ENCODE measurements at places on chromosomes 16 and 17. TPM values are rescaled to one million over a fixed set of nuclear protein-coding genes. Genes with fewer than 3 reads are reported as not detected.

Gene ALOX15
- total RNA-seq: 2.1 TPM

Gene RAC3
- 41.7 TPM for total RNA-seq

Gene CES4A
- 13.9 TPM for total RNA-seq

Gene ATAD5
- total RNA-seq: 5.8 TPM

Gene ABCA3
- total RNA-seq: 12.5 TPM

Gene KRTAP17-1
- total RNA-seq: not detected

Gene CMTM2
- not detected for total RNA-seq

DNA sequence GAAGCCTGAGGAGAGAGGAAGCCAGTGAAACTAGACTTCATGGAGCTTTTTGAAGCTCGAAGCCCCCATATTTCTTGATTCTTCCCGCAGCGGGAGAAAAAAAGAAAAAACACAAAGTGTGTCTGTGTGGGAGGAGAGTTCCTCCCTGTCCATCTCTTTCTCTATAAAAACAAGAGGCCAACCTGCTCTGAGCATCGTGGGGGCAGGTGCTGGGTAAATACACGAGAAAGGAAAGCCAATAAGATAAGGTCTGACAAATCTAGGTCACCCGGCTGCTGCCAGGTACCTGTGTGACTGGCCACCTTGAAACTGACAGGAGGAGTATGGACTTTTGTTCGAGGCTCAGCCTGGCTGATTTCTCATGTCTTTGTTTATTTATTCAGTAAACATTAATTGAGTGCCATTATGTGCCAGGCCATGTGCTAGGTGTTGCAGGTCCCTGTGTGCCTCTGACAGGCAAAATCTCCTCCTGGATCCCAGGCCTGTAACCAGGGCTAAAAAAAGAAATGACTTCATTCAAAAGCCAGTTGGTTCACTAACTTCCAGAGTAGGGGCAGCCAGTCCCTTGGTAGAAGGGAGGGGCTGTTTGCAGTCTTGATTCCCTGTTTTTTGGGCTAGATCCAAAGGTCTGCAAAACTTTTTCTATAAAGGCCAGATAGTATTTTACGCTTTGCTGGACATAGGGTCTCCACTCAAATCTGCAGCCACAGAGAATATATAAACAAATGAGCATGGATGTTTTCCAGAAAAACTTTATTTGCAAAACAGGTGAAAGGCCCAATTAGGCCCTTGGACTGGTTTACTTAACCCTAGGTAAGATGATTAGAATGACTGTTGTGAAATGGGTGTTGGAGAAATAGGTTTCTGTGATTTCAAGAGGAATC, 35.6 kb downstream of the YPEL2 start:
- peaks cover 6% of the 10 kb centered on the region for H3K36me3 ChIP-seq
- no peak for DNase-seq
- H3K4me1 ChIP-seq: peaks cover 59% of the 10 kb centered on the region
- H3K4me3 ChIP-seq: peak overlapping the region; percentile 69

DNA sequence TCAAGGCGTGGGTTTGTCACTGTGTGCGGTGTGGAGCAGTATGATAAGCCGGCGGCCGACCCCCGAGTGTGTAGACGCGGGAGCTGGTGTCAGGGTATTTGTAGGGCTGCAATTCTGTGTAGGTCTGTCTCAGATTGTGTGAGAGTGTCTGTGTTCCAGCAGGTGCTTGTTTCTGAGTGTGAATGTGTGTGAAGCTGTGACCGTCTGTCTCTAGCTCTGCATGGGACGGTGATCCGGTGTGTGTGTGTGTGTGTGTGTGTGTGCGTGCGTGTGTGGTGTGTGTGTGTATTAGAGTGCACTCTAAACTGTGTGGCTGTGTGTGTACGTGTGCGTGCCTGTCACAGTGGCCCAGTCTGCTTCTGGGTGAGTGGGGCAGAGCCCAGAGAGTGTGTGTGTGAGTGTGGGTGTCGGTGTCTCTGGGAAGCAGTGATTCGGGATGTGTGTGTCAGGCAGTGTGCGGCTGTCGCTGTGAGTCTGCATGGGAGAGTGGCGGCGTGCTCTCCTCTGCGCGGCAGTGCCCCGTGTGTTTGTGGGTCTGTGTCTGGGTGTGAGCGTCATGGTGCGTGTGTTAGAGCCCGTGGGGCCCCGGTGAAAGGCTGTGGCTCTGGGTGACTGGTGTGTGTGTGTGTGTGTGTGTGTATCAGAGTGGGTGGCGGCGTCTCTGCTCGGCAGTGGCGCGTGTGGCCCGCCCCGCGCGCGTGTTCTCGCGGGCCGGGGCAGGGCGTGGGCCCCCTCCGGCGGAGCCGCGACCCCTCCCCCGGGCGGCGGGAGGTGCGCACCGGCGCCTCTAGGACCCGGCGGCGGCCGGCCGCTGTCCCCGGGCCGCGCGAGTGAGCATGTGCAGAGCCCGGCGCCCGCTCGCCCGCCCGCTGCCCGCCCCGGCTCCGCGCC, at the start of gene WSCD1:
TSS of gene WSCD1 (plus strand) at position 841 of the 891 bp plus-strand sequence. CDS start 10,280 bp downstream, outside the sequence.
- H3K27me3 ChIP-seq: peaks cover 66% of the 10 kb centered on the region
- peak within 1 kb of the TSS; percentile 82 for H3K27ac ChIP-seq
- DNase-seq: no peak

DNA sequence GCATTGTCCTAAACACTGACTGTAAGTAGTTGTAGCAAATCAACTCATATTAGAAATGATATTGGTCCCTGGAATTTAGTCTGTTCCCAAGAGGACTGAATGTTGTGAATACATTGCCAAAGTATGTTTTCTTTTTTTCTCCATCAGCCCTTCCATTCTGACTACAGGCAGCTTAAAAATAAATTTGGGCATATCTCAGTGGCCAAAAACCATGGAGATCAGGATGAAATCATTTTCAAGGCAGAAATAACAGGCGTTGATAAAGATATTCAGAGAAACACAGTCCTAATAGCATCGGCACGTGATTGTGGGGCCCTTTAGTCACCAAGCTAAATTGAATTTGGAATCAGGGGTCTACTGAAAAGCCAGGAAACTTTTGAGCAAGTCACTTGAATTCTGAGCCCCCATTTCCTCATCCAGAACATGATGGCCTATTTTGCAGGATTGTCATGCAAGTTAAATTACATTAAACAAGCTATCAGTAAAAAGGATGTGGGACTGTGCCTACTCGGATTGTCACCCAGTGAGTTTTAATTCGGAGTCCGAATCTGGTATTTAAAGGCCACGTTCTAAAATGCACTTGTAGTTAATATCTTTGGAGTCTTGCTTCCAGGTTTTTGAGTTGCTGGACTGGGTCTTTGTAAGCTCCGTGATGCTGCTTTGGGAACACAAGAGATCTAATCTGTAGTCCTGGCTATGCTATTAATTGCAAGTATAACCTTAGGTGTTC, 17.1 kb downstream of the HLF start:
- H3K4me1 ChIP-seq: peaks cover 5% of the 10 kb centered on the region
- DNase-seq: no peak
- no peak overlapping the region for H3K4me3 ChIP-seq

GRCh38 chr16:72850021-72850420, 197.9 kb downstream of the ZFHX3 start:
- no peak overlapping the region for H3K27ac ChIP-seq
- no peak for DNase-seq
- peaks cover 15% of the 10 kb centered on the region for H3K36me3 ChIP-seq
- no peak overlapping the region for H3K4me3 ChIP-seq
- H3K4me1 ChIP-seq: peaks cover 54% of the 10 kb centered on the region

GRCh38 chr16:85983606-85984230, 84.8 kb downstream of the IRF8 start:
- no peak overlapping the region for H3K4me3 ChIP-seq
- H3K4me1 ChIP-seq: peaks cover 23% of the 10 kb centered on the region
- H3K27ac ChIP-seq: no peak overlapping the region
- DNase-seq: no peak
- no peaks in the 10 kb centered on the region for H3K36me3 ChIP-seq
- H3K27me3 ChIP-seq: peaks cover 42% of the 10 kb centered on the region

- H3K27ac ChIP-seq: peak overlapping the region; percentile 93
- peaks cover 35% of the 10 kb centered on the region for H3K4me1 ChIP-seq
- H3K4me3 ChIP-seq: peak overlapping the region; percentile 91
- peak; percentile 72 for DNase-seq
- H3K27me3 ChIP-seq: peaks cover 3% of the 10 kb centered on the region
- peaks cover 14% of the 10 kb centered on the region for H3K36me3 ChIP-seq
Measured at GRCh38 chr17:19647697-19648474, 665 bp upstream of the ALDH3A2 start.

- H3K27ac ChIP-seq: no peak within 1 kb of the TSS
Measured at GRCh38 chr16:56589141-56590039, at the start of gene MT3. Gene MT3, plus strand, starts transcription at chr16:56589528. Its CDS starts 63 bp downstream, at chr16:56589591.

DNA sequence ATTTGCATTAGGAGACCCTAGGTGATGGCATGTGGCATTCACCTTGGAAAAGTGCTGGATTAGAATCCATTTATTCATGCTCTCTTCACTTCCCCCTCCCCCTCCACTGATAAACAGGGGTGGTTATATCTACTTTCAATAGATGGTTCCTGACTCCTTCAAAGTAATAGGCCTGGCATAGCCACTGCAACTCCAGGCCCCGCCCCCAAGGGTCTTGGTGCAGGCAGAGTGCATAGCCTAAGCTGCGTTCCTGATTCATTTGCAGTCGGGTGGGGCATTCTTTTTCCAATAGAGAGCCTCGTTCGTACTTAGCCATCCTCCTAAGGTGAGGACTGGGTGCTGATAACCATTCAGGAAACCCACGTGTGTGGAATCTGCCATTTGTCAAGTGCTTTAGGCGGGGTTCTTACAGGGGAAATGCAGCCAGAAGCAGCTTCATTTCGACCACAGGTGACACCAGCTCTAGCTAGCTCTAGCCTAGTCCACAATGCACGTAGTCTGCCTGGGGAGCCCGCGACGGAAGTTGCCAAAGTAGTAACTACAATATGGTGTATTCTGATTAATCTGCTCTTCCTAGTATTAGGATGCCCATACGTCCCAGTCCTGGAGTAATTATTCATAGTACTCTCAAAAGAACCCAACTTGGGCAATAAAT, 11.1 kb downstream of the UBE2O start:
- no peak overlapping the region for H3K27ac ChIP-seq
- DNase-seq: no peak
- H3K4me3 ChIP-seq: no peak overlapping the region
- no peaks in the 10 kb centered on the region for H3K27me3 ChIP-seq
- peaks cover 70% of the 10 kb centered on the region for H3K4me1 ChIP-seq

DNA sequence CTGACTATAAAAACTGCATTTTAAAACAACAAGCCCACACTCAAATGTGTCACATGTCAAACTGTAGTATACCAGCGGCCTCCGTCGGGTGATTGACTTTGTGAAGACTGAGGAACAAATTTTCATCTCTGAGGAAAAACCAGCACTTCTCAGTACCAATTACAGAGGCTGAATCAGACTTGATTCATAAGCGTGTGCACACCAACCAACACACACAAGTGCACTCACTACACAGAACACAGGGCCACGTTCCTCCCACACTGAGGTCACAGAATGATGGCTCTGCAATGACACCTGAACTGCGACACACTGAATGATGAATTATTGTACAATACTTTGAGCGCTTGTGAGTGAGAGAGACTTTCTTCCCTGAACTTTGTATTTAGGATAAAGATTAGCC, 29.6 kb downstream of the XPO6 start:
- H3K4me1 ChIP-seq: peaks cover 26% of the 10 kb centered on the region
- H3K27ac ChIP-seq: no peak overlapping the region
- H3K4me3 ChIP-seq: no peak overlapping the region
- H3K36me3 ChIP-seq: peaks cover 16% of the 10 kb centered on the region
- DNase-seq: no peak

GRCh38 chr17:57570724-57571344, 174.3 kb downstream of the CCDC182 start:
- no peaks in the 10 kb centered on the region for H3K27me3 ChIP-seq
- peaks cover 34% of the 10 kb centered on the region for H3K4me1 ChIP-seq
- peaks cover 20% of the 10 kb centered on the region for H3K36me3 ChIP-seq
- DNase-seq: no peak
- H3K4me3 ChIP-seq: no peak overlapping the region
- H3K27ac ChIP-seq: no peak overlapping the region

GRCh38 chr17:17075125-17075781, 33.0 kb downstream of the MPRIP start:
- peaks cover 20% of the 10 kb centered on the region for H3K36me3 ChIP-seq
- peak overlapping the region; percentile 49 for H3K27ac ChIP-seq
- H3K4me1 ChIP-seq: peaks cover 70% of the 10 kb centered on the region
- H3K4me3 ChIP-seq: no peak overlapping the region
- no peak for DNase-seq

DNA sequence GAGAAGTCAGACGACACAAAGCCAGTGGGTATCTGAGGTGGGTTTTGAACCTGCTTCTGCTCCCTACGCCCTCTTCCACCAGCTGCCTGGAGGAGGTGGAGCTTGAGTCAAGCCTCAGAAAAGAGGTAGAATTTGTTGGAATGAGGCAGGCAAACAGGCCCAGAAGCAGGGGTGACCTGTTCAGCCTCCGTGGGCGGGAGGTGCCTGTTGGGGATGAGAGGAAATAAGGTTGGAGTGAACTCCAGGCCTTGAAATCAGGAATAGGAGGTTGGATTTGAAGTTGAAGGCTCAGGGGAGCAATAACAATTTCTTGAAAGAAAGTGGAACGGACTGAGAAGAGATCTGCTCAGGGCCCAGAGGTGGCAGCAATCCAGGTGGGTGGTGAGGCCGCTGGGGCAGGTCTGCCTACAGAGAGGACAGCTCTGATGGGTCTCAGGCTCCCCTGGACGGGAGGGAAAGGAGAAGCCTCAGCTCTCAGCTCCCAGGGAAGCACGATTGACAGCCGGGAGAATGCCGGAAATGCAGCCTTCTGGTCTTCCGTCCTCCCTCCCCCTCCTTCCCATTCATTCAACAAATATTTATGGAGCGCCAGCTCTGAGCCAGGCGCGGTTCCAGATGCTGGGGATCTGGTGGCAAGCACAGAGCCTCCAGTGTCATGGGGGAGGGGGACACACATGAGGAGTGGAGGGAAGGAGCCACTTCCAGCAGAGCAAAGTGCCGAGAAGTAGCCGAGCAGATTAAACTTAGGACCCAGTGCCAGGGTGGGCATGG, 61.9 kb upstream of the CIBAR2 start:
- H3K27ac ChIP-seq: no peak overlapping the region
- DNase-seq: no peak
- peaks cover 34% of the 10 kb centered on the region for H3K27me3 ChIP-seq
- H3K4me1 ChIP-seq: peaks cover 62% of the 10 kb centered on the region

- H3K4me3 ChIP-seq: no peak overlapping the region
- peaks cover 30% of the 10 kb centered on the region for H3K4me1 ChIP-seq
- no peak for DNase-seq
Measured at GRCh38 chr17:62866471-62866870, 58.4 kb upstream of the MARCHF10 start.

- H3K27me3 ChIP-seq: no peaks in the 10 kb centered on the region
- no peak for DNase-seq
- peaks cover 17% of the 10 kb centered on the region for H3K36me3 ChIP-seq
Measured at GRCh38 chr16:89909777-89910716, 8.6 kb upstream of the MC1R start.

DNA sequence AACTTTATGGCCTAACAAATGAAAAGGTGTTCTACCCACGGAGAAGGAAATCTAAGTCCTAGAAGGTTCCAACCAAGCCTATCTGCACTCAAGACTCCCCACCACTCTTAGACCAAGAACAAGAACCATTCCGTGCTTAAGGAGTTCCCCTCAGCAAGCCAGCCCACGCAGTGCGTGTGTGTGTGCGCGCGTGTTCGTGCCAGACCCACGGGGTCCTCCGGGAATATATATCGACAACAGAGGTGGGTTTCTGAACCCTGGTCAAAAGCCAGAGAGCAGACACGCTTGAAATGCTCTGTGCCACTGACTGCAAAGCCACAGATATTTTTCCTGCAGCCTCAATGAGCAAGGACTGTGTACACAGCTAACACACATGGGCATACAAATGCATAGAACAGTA, 70.7 kb downstream of the SLC39A11 start:
- no peaks in the 10 kb centered on the region for H3K27me3 ChIP-seq
- no peak overlapping the region for H3K4me3 ChIP-seq
- no peak for DNase-seq
- no peaks in the 10 kb centered on the region for H3K36me3 ChIP-seq
- no peak overlapping the region for H3K27ac ChIP-seq

Measured in type B pancreatic cell (in vitro differentiated cells).